ENCODE measurements at places on chromosomes 7 and 10.

DNA sequence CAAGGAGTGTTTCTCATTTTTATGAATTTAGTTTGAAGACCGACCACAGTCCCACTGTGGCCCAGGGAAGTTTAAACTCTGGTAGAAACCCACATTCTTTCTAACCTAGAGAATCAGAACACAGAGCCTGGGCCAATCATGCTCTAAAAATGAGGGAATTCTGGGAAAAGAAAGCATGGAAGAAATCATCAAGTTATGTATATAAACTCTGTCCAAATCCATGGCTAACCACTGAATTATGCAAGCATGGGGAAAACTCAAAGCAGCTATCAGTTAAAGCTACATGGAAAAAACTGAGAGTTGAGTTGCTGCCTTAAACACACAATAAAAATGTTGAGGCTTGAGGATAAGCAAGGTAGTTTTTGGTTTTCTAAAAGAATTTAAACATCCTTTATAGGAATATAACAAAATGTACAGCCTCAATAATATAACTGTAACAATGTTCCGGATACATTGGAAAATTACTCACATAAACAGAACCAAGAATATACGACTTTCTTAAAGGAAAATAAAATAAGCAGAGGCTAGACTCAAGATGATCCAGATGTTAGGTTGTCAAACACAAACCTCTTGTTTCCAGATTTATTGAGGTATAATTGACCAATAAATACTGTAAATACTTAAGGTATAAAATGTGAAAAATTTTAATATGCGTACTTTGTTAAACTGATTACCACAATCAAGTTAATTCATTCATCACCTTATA is 311.2 kb upstream of the GNAI1 start:
- no peak for DNase-seq

DNA sequence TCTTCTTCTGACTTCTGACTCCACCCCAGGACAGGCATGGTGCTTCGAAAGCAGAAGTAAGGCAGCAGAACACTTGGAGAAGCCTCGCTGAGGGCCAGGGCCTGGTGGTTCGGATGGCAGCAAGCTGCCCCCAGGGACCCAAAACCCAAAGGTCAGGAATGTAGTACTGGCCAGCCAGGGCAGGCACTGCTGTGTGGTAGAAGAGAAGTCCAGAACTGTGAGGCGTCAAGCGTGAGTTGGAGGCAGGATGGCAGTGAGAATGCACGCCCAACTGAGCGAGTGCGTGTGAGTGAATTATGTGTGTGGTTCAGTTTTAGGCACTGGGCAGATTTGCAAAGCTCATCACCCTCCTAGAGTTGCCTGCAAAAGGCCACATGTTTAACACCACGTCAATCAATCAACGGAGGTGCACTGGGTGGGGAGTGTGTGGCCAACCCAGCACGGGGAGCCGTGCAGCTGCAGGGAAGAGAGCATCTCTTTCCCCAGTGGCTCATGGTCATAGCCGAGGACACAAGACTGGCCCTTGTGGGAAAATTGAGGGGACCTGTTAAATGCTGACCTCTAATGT is 144.3 kb downstream of the KCNMA1 start:
- no peak for DNase-seq

DNA sequence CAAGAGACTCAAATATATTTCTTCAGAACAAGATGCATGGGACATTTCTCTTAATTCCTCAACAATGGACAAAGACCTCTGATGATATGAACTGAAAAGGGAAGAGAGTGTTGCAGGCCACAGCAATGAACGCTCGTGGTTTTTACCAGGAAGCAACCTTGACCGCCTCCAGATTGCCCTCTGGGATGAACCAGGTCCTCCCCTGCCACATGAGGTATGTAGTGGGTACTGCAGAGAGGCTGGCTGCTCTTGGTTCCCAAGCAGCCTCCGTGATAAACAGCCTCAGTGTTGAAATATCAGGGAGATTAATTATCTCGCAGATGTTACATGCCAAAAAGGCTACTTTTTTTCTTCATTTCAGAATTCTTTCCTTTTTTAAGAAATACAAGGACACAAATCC is 338.8 kb downstream of the ELMO1 start:
- no peak for DNase-seq

- DNase-seq: no peak
Measured at GRCh38 chr10:19579761-19580545, 236.3 kb upstream of the PLXDC2 start.

GRCh38 chr7:30286749-30287148 is 2.4 kb downstream of the ZNRF2 start:
- DNase-seq: peak; percentile 5

DNA sequence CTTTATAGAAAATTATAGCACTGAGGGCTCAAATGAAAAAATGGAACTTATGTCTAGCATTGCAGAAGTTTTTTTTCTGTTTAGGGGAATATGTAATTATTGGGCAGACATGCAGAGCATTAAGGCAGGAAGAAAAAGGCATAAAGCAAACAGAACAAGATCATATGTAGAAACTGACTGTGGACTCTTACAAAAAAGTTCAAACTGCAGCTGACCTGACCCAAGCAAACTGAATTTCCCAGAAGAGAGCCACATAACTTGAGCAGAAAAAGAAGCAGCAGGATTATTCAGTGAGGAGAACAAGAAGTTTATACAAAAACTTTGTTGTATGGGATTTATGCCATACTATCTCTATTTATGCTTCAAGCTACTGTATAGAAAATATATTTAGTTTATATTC is 250.9 kb downstream of the PHF14 start:
- no peak for DNase-seq

DNA sequence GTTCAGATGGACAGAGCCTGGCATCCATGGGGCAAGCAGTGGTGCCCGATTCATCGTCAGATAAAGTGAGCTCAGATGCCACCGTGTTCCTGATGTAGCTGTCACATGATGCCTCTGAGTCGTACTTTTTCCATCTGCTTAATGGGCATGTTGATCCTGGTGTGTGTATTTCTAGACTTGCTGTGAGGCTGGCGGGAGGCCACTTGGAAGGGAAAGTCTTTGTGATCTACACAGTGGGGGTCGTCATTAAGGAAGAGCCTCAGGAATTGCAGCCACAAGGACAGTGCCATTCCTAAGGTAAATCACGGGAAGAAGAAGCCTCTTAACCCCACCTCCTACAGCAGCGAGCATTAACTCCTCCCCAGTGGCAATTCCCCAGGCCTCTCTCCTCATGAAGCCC is 63.0 kb downstream of the RGS10 start:
- DNase-seq: no peak

DNA sequence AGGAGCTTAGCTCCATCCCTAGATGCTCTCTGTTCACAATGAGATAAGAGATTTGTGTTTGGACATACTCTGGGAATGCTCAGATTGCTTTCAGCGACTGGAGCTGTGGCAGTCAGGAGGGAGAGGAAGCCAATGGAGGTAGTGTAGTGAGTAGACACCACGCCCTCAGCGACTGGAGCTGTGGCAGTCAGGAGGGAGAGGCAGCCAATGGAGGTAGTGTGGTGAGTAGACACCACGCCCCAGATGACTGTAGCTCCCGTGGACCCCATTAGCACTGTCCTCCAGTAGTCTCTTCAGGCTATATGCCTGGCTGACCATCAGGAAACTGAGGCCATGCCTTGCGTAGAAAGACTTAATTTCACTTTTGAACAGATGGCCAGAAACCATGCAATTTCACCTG is 1033.8 kb downstream of the NRG3 start:
- DNase-seq: no peak

GRCh38 chr10:58691528-58691927 is 178.9 kb downstream of the BICC1 start:
- DNase-seq: no peak

- no peak for DNase-seq
Measured at GRCh38 chr10:98195120-98195519, 60.7 kb downstream of the R3HCC1L start.

Measured in RKO (cell line).